Activated CD4-positive, alpha-beta T cell treated with anti-CD3 and anti-CD28 coated beads, Interleukin-2, amount 50 U/mL, for 16 hours (primary cell): ENCODE measurements at places on chromosomes 6 and 20.

DNA sequence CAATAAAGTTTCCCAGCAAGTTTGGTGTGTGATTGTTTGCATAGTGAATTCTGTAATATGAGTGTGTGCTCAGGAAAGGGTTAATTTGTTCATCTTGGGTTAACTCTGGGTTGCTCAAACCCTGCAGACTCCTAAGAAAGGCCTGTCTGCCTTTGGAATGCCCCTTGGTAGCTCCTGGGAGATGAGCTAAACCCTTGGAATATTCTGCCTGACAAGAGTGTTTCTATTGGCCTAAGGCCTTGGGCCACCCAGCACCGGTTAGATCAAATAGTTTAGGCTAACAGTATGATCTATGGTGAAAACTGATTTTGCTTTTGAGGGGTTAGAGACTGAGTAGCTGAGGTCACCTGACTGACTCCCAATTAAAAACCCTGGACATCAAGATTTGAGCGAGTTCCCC lies 248.3 kb downstream of the GRM1 start:
- DNase-seq = no peak

- no peak for DNase-seq
Observed at GRCh38 chr20:37693242-37693634, 592 bp upstream of the CTNNBL1 start.

DNA sequence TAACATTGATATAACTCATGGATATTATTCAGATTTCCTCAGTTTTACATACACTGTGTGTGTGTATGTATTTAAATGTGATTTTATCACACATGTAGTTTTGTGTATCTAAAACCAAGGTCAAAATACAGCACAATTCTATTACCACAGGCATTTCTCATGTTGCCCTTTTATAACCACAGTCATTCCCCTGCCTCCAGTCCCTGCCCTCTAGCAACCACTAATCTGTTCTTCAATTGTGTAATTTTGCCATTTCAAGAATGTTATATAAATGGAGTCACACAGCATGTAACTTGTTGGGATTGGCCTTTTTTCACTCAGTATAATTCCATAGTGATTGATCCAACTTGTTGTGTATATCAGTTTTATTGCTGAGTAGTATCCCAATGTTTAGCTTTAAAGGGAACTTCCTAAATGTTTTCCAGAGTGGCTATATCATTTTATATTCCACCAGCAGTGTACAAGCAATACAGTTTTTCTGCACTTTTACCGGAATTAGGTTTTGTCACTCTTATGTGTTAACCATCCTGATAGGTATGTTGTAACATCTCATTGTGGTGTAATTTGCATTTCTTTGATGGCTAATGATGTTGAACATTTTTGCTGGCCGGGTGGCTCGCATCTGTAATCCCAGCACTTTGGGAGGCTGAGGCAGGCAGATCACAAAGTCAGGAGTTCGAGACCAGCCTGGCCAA lies 338.2 kb downstream of the SOX4 start:
- DNase-seq = no peak

GRCh38 chr20:9889270-9889981 lies 50.5 kb upstream of the PAK5 start:
- DNase-seq = no peak

DNA sequence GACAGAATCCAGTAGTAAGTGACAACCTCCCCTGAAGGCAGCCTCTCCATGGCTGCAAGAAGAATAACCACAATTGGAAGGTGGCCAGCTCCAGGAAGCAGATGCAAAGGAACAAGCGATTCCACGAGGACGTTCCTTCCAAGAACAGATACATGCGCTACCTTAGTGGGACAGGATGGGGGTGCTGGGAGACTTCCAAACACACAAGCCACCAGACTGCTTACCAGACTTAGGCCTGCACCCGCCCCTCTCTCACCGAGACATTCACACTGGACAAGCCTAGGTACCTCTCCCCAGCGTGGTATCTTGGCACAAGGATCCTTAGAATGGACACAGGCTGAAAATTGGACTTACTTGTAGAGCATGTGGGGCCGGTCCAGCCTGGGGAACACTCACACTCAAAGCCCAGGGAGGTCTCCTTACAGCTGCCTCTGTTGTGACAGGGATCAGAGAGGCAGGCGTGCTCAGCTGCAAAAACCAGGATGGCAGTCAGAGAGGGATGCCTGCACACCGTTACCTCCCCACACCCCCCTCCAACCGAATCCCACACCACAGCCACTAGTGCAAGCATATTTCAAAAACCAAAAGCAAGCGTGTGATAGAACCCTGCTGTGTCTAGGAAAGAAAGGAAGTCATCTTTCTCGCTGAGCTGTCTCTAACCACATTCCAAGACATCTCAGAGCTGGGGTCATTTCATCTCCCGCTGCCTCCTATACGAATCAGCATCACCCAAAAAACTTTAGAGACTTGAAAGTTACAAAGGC lies 22.4 kb downstream of the JAG1 start:
- no peak for DNase-seq

DNA sequence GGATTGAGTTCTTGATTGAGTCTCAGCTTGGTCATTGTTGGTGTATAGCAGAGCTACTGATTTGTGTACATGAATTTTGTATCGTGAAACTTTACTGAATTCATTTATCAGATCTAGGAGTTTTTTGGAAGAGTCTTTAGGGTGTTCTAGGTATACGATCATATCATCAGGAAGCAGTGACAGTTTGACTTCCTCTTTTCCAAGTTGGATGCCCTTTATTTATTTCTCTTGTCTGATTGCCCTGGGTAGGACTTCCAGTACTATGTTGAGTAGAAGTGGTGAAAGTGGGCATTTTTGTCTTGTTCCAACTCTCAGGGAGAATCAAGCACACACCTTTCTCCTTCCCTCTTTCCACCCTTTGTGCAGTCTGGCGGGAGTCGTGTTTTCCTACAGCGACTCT lies 26.4 kb downstream of the RPP40 start:
- DNase-seq = no peak

GRCh38 chr6:91132461-91132860 lies 545.6 kb upstream of the MAP3K7 start:
- DNase-seq = no peak

DNA sequence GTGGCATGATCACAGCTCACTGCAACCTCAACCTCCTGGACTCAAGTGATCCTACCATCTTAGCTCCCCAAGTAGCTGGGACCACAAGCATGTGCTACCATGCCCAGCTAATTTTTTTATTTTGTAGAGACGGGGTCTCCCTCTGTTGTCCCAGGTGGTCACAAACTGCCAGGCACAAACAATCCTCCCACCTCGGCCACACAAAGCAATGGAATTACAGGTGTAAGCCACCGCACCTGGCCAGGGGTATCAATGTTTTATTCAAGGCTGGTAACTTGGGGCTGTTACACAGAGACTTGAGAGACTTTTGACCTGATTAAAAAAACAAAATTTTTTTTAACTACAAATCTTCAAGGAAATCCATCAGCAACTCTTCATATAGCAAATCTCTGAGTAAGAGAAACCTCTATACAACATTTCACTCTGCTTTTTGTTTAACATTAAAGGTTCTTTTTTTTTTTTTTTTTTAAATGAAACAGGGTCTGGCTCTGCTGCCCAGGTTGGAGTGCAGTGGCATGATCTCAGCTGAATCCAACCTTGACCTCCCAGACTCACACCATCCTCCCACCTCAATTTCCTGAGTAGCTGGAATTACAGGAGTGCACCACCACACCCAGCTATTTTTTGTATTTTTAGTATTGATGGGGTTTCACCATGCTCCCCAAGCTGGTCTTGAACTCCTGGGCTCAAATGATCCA lies 5.9 kb downstream of the EIF2S2 start:
- DNase-seq = no peak
